ENCODE measurements at places on chromosomes 5 and 9.

GRCh38 chr9:4339836-4340560 is 40.1 kb upstream of the GLIS3 start:
- DNase-seq: no peak

- no peak for DNase-seq
Measured at GRCh38 chr9:106697750-106698502, 165.0 kb upstream of the ZNF462 start.

DNA sequence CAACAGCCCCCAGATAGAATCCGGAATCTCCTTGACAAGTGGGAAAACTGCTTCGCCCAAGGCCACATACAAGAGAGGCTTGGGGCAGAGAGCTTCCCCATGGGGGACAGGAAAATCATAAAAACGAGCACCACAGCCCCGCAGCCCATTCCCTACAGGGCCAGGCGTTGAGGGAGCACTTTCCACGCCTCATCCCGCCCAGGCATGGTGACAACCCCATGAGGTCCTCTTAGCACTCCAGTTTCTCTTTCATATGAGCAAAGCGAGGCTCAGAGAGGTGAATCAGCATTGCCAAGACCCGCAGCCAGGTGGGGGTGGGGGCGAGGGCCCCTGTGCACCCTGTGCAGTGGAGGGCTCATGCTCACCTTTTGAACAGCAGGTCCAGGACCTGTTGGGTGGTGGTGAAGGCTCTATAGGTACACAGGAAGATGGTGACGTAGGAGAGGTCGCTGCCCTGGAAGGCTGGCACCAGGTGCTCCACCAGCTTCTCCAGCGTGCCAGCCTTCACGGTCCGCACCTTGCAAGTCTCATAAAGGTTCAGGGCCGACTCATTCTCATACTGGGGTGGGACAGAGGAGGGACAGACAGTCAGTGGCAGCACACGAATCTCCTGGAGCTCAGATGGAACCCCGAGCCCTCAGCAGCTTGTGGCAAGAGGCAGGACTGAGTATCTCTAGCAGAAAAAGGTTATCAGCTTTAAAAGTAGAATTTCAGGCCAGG is 10.9 kb downstream of the RALGDS start:
- DNase-seq: no peak

- DNase-seq: no peak
Measured at GRCh38 chr5:149724130-149724840, 5.8 kb upstream of the PPARGC1B start.

DNA sequence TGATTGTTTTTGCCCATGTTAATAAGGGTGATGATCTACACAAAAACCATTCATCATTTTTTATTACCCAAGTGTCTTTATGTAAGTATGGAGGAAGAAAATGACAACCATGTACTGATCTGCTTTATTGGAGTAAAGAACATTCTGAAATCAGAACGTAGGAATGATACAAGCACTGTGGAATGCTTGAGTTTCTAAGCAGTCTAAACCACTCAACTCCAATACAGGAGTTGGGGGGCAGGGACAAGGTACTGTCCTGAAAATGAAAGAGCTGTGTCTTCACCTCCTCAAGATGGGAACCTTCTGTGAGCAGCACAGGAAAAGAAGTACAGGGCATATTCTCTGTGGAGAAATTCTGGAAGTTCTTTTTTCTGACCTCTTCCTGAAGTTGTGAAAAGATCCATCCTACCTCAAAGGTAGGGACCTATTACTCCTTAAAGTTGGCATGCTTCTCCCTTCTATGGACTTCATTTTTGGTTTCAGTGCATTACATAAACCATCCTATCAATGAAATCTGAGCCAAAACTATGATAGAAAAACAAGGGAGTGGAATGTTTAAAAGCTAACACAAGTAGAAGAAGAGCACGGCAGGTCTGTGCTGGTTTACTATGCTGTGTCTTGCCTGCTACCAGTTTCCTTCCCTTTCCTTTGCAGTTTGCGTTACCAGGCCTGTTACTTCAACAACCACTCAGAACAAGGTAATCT is 202.6 kb downstream of the SEMA5A start:
- no peak for DNase-seq

DNA sequence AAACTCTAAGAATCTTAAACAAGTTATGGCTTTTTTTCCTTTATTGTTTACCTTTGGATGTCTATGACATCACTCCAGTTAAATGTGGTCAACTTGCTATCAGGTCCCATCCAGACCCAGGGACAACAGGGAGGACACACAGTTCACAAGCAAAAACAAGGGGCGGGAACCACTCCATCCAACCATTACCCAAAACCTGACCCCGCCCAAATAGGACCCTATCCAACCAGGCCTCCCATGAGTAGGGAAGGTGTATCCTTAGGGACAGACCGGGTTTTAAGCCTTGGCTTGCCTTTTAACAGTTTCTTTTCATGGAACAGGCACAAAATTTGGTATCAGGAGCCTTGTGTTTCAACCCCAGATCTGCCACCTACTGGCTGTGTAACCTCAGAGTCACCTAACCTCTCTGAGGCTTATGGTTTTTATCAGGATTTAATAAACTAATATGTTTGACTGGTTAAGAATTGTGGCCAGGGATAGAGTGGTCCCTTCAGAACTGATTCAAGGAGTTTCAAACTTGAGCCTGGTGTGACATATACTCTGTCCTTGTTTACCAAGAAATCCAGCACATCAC is 127.7 kb upstream of the RAD23B start:
- DNase-seq: no peak

GRCh38 chr9:72826996-72827949 is 125.6 kb downstream of the ALDH1A1 start:
- DNase-seq: no peak

- no peak for DNase-seq
Measured at GRCh38 chr9:13960011-13960765, 353.8 kb downstream of the NFIB start.

DNA sequence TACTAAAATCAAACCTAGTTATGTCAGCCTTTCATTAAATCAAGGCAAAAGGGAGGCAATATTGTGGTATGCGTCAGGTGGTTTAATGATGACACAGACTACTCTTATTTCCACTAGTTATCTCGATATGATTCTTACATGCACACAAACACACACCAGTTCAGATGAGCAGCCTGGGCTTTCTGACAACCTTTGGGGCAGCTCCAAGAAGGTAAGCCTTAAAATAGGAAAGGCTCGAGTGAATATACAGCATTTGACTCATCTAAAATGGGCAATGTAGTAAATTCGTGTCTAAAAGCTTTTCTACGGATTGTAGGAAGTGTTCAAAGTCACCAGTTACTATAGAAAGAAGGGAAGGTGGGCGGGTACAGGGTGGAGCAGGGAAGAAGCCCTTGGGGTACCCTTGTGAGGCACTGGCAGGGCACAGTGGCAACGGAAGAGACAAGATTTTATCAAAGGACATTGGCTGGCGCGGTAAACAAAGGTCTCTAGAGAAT is 1.9 kb downstream of the ANKH start:
- DNase-seq: no peak

DNA sequence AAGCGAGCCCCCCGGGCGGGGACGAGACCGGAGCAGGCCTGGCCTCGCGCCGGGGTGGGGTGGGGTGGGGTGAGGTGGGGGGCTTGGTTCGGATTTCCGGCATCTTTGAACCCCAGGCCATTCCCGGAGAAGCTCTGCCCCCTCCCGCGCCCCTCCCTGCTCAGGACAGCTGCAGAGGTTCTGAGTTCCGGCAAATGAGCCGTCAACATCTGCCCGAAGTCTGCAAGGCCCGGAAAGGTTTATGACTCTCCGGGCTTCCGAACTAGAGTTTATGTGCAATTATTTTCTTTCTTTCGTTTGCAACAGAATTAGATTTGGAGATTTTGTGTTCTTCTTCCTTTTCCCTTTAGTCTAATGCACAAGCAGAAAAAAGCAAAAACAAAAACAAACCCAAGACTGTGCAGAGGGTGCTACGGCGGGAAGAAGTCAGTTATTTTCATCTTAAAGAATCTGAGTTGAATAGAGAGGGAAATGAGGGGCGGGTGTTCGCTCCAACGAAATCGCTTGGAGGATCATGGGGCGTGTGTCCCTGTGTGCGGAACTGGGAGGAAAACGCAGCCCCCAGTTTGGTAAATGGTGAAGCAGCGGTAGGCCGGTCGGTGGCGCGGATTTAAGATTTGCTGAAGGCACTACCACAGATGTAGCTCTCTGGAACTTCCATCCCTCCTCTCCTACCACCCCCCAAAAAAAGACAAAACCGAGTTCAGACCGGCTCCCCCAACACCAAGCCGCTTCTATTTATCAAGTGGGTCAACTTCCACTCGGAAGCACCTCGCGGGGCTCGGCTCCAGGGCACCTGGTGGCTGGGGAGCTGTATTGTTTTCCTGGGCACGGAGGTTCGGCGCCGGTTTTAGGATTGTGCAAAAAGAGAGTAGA is 4.8 kb downstream of the LHX2 start:
- no peak for DNase-seq

DNA sequence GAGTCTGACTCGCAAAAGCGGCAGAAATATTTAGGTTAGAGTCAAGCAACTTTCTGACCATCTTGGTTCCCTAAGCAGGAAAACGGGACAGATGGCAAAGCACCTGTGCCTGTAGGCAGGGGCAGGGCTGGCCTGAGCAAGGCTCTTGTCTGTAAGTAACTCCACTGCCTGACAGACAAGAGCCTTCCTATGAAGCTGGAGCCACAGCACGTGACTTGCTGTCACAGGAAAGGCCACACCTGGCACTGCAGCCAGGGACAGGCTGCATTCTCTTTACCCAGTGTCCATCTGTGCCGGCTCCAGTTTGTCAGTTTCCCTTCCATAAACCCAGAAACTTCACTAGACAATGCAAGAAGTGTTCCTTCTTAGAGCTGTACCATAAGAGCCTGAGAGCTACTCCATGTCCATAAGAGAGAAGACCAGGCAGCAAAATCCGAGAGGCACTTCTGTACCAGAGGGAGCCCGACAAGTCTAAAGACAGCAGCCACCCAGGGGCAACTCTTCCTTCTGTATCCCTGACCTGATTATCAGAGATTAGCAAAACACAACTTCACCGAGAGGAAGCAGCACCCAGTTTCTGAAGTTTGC is 78.1 kb downstream of the GPR21 start:
- no peak for DNase-seq

DNA sequence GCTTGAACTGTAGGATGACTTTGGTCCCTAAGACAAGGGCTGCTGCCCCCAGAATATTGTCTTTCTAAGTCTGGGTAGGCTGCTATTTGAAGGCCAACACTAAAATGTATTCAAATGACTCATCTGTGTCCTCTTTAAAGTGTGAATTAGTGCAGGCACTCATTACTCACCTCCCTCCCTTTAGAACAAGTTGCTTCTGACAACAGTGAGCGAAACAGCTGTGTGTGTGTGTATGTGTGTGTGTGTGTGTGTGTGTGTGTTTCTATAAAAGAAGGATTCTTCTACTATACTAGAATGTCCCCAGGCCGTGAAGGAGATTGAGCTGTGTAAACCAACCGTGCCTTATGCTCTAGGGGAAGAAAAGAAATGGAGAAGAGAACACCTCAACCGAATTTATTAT is 1337.2 kb downstream of the PTPRD start:
- no peak for DNase-seq

- DNase-seq: no peak
Measured at GRCh38 chr5:96743065-96743768, 64.5 kb downstream of the ERAP1 start.

- no peak for DNase-seq
Measured at GRCh38 chr5:43123887-43124286, 3.2 kb downstream of the ZNF131 start.

DNA sequence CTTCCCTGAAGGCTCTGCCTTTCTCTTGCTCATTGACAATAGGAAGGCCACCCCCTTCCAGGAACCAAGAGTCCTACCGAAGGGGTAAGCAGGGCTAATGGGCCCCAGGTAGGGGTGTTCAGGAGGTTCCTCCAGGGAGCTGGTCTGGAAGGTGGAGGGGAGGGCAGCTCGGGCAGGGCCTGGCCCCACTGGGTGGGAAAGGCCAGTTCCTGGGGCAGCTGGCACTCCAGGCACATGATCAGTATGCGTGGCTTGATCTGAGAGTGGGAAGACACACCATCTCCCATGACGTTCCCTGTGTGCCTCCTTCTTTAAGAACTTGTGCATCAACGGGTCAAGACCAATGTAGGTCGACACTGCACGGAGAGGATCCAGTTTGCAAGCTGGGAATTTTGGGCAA is 149.8 kb downstream of the PHF2 start:
- no peak for DNase-seq

- DNase-seq: no peak
Measured at GRCh38 chr5:41763081-41763480, 107.1 kb downstream of the OXCT1 start.

DNA sequence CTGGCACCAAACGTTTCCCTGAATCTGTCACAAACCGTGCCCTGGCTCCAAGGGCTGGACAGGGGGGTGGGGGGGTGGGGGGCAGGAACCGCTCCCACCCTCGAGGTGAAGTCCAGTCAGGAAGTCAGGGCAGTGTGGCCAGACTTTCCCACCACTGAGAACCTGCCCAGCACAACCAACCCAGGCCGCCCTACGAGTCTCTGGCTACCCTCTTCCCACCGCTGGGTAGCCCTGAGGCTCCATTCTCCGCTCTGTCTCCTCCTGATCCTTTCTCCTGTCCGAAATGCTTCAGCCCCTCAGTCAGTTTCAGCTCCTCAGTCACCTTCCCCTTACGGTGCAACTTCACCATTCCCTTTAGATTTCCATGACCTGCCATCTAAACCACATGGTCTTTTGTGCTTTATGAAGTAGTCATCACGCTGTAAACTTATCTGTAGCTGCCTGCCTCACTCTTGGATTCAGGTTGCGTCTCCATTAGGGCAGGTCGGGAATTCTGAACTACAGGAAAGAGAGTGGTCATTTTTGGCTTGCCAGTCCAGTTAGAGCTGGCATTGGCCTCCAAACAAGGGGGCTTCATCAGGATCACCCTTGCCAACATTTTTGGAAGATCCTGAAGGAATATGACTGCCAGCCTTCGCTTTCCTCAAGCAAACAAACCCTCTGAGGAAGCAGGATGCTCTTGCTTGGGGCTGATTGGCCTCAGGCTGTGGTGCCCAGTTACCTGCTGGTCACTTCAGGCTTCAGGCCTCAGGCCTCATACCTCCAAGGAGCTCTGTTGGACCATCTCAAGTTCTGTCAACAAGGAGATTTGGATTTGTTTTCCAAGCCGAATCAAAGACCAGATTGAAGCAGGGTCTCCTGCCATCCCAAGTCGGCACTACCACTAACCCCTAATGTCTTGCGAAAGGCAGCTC is 794 bp upstream of the DCAF12 start:
- DNase-seq: no peak

GRCh38 chr5:137751869-137752491 is 2.2 kb downstream of the HNRNPA0 start:
- no peak for DNase-seq

DNA sequence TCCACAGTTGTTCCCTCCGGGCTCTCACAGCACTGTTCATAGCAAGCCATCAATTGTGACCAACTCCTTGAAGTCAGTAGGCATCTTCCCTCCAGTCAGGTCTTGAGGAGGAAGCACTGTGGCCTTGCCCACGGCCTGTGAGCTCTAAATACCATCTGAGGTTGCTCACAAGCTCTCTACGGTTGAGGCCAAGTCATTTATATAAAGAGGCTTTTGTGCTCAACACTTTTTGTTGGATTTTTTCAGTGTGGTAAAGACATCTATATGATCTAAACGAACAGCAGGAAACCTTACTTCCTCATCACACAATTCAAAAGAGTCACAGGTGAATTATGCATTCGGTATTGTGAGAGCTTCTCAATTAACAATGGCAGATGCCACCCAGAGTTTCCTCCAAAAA is 97.3 kb downstream of the ZNF462 start:
- DNase-seq: no peak
